ENCODE measurements at places on chromosomes 2 and 18.

DNA sequence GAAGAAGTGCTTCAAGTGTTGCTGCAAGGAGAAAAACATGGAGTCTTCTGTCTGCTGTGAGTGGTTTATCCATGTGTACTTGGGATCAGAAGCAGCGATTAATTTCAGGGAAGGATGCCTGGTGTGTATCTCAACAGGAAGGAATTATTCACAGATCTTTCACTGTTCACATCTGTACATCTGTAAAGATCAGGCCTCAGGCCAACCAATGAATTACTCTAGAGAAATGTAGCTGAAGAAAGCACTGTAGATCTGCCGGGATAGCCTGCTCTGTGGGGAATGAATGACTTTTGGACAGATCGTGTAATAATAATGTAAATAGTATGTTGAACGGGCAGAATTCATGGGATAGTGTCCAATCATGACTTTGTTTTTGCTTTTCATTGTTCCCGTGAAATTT, 54.0 kb upstream of the SPP2 start:
- no peak for DNase-seq

DNA sequence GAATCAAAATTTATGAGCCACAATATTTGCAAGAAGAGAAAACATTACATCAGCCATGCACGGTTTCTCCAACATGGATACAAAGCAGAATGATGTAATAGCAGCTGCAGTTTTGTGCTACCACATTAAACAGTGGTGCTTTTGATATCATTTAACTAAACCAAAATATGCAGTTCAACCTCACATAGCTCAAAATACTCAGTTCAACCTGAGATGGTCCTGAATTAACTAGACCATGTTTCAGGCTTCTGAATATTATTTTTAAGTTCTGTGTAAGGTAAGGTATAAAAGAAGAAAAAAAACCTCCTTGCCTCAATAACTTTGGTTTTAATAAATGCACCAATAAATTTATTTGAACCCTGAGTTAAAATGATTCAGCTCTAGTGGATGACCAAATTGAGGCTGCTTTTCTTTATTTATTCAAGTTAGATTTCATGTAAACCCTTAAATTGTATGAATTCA, 18.8 kb upstream of the TSPYL6 start:
- DNase-seq: no peak

DNA sequence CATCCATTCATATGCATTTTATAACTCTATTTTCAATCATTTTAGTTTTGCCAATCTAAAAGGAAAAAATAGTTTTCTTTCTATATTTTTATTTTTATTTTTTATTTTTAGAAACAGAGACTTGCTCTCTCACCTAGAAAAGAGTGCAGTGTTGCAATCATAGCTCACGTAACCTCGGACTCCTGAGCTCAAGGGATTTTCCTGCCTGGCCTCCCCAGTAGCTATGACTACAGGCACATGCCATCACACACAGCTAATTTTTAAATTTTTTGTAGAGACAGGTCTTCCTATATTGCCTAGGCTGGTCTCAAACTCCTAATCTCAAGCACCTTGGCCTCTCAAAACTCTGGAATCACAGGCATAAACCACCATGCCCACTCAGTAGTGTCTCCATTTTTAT, 125.5 kb upstream of the XIRP2 start:
- DNase-seq: no peak

GRCh38 chr2:237875256-237876060, 16.0 kb downstream of the RAMP1 start:
- DNase-seq: no peak

DNA sequence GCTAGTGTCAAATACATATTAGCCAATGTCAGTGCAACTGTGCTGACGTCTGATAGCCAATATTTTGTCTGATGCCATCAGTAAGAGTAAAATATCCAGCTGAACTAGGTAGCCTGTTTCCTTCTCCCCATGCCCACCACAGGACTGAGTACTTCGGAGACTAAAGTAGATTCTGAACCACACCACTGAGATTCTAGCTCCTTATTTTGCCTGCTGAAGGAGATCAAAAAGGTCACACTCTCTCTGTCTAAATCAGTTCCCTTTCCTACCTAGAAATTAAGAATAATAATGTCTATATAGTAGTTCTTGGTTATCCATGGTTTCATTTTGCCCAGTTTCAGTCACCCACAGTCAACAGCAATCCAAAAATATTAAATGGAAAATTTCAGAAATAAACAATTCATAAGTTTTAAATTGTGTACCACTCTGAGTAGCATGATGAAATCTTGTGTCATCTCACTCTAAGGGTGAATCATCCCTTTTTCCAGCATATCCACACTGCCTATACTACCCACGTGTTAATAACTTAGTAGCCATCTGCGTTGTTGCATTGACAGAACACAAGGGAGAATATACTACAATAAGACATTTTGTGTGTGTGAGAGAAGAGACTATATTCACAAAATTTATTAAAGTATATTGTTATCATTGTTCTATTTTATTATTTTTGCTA, 1043.3 kb upstream of the PIK3C3 start:
- no peak for DNase-seq

- DNase-seq: no peak
These were observed 202.9 kb upstream of the TPO start for GRCh38 chr2:1210352-1210751.

DNA sequence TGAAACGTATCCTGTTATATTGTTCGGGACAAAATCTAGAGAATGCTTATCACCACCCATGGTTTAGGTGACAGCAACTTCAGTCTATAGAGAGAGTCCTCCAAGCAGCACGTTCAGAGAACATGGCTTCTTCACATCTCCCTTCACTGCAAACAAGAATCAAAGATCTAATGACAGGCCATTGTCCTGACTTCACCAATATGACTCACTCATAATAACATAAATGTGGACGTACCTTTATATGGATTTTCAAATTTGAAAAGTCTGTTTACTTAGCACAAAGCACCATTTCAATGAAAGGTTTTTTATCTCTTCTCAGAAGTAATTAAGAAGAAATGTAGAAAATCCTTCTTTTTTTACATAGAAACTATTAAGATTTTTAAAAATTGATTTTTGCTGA, 46.7 kb downstream of the KLF7 start:
- DNase-seq: no peak

DNA sequence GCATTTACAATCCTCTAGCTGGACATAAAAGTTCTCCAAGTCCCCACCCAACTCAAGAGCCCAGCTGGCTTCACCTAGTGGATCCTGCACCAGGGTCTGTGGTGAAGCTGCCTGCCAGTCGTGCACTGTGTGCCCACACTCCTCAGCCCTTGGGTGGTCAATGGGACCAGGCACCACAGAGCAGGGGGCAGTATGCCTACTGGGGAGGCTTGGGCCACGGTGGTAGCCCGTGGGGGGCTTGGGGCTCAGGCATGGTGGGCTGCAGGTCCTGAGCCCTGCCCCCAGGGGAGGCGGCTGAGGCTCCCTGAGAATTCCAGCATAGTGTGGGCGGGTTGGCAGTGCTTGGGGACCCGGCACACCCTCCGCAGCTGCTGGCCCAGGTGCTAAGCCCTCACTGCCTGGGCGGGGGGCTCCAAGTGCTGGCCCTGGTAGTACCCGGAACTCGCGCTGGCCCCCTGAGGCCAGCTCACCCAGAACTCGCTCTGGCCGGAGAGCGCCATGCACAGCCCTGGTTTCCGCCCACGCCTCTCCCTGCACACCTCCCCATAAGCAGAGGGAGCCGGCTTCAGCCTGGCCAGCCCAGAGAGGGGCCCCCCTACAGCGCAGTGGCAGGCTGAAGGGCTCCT, 1473.4 kb downstream of the SUCLG1 start:
- DNase-seq: no peak

- peak; percentile 37 for DNase-seq
These were observed 562 bp downstream of the TWSG1 start for GRCh38 chr18:9334973-9335696.

DNA sequence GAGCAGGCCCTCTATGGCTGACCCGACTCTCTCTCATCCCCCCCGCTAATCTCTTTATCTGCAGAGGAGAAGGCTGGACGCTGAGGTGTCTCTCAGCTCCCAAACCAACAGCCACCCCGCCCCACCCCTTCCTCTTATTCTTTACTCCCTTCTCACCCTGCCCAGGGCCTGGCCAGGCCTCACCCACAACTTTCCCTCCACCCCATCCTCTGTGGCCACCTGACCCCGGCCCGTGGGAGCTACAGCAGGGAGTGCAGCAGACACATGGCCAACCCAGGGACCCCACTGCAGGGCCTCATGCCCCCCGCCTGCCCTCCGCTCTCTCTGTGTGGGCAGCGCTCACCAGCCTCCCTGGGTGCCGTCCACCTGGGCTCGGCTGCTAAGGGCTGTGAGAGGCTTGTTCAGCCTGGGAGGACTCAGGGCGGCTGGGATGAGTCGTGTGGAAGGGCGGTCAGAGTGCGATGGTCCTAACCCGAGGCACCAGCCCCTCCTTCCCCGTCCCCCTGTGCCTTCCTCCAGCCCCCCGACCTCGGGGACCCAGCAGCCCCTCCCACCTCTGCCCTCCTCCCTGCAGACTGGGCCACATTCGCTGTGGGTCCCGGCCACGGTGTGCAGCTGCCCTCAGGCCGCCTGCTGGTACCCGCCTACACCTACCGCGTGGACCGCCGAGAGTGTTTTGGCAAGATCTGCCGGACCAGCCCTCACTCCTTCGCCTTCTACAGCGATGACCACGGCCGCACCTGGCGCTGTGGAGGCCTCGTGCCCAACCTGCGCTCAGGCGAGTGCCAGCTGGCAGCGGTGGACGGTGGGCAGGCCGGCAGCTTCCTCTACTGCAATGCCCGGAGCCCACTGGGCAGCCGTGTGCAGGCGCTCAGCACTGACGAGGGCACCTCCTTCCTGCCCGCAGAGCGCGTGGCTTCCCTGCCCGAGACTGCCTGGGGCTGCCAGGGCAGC, 6.8 kb downstream of the NEU4 start:
- no peak for DNase-seq

GRCh38 chr2:225002039-225002655, 40.1 kb downstream of the DOCK10 start:
- DNase-seq: no peak

- peak; percentile 85 for DNase-seq
These were observed at the start of gene SPR for GRCh38 chr2:72887032-72887739. SPR (plus strand) TSS chr2:72887408; CDS start chr2:72887433, 25 bp downstream.

GRCh38 chr2:122007577-122007976, 252.1 kb downstream of the TSN start:
- DNase-seq: no peak

Measured in left ventricle myocardium inferior (tissue), 1 donor.